Progenitor cell of endocrine pancreas (in vitro differentiated cells): ENCODE measurements at places on chromosomes 2 and 18.

DNA sequence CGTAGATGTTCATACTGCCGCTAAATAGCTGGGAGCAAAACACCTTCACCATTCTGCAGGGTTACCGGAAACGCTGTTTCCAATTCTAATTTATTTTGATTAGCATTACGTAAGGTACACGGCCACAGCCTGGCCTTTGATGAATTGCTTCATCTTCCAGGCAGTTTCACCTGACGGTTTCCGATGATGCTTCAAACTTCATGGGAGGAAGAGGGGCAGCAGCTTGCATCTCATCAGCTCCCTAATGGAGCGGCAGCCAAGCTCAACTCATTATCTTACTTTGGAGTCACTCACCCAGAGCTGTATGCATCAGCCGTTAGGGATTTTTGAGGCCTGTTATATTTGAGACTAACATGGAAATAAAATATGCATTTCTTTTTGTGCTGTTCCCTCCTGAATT, 54.8 kb downstream of the TMEM18 start:
- no peak for DNase-seq

DNA sequence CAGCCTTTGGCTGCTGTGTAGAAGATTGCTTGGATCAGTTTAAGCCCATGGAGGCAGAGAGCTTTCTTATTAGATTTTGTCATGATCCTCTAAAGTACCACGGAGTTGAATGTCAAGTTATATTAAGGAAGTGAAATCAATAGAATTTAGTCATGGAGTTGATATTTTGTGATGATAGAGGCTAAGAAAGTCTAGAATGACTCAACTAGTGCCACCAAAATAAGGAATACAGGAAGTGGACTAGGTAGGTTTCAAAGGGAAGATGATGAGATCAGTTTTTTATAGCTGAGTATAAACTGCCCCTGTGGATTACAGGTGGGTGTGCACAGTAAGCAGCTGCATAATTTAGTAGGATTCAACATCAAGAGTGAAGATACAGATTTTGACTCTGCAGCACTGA, 25.2 kb downstream of the FBXO36 start:
- no peak for DNase-seq

DNA sequence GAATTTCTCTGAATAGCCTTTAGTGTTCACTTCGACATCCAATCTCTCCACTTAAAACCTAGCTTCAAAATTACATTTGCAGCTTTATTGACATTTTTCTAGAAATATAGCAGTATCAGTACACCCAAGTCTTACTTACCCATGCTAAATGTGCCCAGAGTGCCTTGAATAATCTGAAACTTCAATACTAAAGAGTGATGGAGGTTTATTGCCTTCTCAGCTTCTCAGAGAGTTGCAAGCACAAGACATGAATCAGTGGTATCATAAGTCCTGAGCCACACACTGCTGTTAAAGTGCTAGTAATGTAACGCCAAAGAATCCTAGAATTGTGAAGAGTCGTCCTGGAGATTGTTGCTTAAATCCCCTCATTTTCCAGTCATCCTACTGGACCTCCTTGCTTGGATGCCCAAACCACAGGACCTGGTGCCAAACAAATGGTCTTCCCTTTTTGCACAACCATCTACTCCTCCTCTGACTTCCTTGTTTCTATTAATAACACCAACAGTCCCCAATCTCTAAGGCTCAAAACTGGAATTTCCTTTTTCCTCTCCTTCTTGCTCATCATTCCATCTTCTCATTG, 83.2 kb upstream of the SPATS2L start:
- no peak for DNase-seq

GRCh38 chr2:174820361-174820760, 56.1 kb upstream of the CHRNA1 start:
- no peak for DNase-seq

DNA sequence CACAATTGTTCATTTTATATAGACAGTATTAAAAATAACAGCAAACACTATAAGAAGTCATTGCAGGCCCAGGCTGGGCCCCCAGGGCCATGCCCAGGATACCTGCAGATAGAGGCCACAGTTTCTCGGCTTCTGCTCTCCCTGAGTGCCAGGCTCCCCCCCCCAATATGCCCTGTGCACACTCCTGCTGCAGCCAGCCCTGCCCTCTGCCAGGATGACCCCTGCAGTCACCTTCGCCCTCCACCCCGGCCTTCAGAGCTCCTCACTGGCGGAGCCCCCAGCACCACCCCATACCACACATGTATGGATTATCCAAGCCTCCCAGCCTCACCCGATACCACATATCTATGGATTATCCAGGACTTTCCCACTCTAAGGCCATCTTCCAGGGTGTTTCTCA, 104.5 kb downstream of the TPO start:
- no peak for DNase-seq

DNA sequence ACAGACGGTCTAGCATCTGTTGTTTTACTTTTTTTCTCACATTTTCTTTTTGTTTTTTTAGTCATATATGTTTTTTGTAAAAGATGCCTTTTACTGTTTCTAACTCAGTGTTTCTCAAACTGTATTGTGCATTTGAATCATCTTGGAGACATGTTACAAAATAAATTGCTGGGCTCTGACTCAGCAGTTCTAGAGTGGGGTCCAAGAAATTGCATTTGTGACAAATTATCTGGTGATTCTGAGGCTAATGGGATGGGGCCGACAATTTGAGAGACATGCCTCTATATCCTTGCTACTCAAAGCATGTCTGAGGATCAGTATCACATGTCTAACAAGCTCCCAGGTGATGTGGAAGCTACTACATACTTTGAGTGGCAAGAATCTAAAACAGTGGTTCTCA, 478.8 kb downstream of the PLCL1 start:
- no peak for DNase-seq

DNA sequence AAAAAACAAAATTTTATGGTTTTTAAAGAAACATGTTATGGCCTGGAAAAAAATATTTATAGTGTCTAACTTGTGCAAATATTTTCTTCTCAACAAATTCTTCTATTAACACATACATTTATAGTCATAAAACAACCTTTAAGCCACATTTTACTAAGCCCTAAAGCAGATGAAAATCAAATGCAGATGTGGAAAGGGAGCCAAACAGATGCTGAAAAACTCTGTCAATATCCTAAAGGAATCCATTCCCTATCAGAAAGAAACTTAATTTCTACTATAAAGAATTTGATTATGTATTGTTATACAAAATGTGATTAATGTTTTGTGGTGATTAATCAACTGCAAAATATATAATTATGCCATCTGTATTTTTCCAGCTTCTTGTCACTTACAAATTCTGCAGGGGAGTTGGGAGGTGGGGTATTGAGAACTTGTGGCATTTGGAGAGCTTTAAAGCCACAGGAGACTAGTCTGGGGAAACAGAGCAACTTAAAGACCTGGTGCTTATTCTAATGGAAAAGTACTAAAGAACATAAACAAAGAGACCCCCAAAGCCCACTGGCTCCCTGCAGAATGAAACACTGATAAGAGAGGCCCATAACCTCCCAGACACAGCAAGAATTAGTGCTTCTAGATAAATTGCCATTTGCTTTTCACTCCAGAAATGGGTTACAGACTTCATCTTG, 1721.0 kb upstream of the PIK3C3 start:
- no peak for DNase-seq

GRCh38 chr2:42099438-42100173, 51.8 kb downstream of the PKDCC start:
- DNase-seq: no peak

GRCh38 chr2:27954771-27955383, 64.3 kb downstream of the BABAM2 start:
- DNase-seq: no peak

- DNase-seq: no peak
These were observed 307 bp downstream of the CDH2 start for GRCh38 chr18:28176698-28176947.
